ENCODE measurements at places on chromosomes 1 and 21.
A peak's percentile ranks its signal among the peaks of the same experiment; 100 is the strongest.

DNA sequence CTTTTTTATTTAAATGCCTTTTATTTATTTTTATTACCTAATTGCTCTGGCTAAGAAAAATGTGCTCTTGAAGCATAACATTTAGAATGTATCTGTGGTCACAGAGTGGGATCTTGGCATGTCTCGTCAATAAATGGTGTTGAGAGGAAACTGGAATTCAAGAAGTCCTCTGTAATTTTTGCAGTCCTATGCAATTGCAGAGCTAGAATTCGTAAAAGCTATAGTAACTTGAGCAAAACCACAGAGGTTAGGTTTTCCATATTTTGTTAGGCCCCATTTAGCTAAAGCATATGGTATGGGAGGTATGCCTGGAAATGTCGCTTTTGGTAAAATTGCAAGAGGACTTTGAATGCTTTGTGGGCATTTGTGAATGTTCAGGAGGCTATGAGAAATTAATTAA, 466.7 kb upstream of the NFIA start:
- no peak for DNase-seq

DNA sequence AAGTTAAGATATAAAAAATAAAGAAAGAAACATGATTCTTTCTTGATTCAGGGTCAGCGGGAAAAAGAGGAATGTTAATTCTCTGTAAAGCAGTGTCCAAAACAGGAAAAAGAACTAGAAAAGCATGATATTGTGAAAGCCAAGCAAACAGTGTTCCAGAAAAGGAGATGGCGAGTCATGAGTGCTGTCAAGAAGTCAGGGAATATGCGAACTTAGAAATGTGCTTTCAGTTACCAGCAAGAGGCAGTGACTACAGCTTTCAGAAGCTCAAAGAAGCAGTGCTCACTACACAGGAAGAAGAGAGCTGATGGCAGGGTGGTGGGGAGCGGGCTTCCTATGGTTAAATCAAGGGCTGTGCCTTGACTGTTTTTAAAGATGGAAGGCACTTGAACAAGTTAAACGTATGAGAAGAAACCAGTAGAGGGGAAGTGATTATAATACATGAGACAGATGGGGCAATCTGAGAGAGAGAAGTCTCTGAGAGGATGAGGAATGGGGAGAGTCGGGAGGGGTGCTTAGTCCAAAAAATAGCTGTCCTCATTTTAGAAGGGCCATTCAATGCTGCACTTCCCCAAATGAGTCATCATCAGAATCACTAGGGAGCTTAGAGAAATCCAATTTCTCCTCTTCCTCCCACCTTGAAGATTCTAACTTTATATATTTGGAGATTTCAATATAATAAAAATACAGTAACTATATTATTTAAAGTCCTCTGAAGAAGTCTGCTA, 90.4 kb downstream of the KCNK1 start:
- no peak for DNase-seq

- DNase-seq, result no peak
These were observed 45.7 kb downstream of the UBE4B start for GRCh38 chr1:10078494-10078893.

GRCh38 chr1:44294588-44295007, 60.5 kb downstream of the ERI3 start:
- peak; percentile 10 for DNase-seq

- no peak for DNase-seq
These were observed 24.9 kb downstream of the MATN1 start for GRCh38 chr1:30698401-30698981.

DNA sequence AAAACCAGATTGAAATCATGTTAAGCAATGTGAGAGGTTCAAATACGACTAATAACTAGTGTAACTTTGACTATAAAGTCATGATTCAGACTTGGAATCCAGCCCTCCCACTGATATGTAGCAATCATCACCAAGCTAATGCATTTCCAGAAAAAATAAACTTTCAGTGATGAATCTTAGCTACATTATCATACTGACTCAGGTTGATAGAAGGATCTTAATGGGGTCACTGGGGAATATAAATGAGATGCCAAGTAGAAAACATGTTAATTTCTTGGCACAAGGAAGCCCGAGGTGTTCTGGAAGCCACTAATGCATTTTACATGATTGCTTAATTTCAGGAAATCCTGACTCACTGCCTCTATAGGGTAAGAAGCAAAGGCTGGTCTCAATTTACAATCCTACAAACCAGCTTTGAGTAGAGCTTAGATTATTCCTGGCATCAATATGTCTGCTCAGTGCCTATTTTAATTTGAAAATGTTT, 67.7 kb downstream of the SELENOF start:
- DNase-seq, result peak; percentile 65

- no peak for DNase-seq
These were observed 121.7 kb downstream of the FGGY start for GRCh38 chr1:59418363-59419144.

DNA sequence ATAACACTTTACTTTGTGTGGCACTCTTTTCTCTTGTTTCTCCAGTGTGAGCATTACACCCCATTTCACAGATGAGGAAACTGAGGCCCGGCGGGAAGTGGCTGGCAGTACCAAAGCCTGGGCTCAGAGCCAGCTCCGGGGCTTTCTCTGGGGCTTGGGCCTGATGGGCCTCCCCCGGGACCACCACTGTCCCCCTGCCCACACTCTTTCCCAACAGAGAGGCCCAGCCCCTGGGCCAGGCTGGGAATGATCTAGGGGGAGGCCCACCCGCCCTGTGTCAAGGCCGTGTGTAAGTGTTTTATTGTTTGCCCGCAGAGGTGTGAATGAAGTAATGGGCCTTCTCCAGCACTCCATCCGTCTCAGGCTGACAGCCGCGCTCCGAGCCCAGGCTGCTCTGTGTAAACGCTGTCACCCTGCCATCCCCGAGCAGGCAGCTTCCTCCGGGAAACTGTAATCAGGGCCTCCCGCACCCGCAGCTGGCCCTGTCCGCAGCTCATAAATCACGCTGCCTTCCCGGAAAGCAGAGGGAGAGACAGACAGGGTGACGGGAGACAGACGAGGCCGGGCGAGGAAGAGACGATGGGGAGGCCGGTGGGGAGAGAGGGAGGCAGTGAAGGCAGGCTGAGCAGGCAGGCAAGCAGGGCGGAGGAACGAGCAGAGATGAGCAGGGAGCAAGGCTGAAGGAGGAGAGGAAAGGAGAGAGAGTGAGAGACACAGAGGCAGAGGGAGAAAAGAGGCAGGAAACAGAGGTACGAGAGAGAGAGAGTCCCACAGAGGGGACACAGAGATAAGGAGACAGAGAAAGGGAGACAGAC, 109.7 kb upstream of the ZBTB40 start:
- no peak for DNase-seq

DNA sequence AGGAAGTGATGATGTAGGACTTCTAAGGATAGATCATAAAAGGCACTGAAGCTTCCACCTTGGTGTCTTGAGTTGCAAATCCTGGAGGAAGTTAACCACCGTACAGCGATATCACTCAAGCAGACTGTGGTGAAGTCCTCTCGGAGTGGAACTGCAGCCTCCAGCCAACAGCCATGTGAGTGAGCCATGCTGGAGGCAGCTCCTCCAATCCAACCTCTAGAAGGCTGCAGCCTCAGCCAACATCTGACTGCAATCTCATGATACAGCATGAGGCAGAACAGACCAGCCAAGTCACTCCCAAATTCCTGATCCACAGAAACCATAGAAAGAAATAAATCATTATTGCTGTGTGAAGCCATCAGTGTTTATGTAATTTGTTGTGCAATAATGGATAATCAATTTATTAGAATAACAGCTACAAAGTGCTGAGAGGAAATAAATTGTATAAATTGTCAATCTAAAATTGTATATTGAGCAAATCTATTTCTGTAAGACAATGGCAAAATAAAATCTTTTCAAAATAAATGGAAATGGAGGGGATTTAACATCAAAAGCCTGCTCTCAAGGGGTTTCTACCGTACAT, 65.0 kb downstream of the PRSS38 start:
- no peak for DNase-seq

DNA sequence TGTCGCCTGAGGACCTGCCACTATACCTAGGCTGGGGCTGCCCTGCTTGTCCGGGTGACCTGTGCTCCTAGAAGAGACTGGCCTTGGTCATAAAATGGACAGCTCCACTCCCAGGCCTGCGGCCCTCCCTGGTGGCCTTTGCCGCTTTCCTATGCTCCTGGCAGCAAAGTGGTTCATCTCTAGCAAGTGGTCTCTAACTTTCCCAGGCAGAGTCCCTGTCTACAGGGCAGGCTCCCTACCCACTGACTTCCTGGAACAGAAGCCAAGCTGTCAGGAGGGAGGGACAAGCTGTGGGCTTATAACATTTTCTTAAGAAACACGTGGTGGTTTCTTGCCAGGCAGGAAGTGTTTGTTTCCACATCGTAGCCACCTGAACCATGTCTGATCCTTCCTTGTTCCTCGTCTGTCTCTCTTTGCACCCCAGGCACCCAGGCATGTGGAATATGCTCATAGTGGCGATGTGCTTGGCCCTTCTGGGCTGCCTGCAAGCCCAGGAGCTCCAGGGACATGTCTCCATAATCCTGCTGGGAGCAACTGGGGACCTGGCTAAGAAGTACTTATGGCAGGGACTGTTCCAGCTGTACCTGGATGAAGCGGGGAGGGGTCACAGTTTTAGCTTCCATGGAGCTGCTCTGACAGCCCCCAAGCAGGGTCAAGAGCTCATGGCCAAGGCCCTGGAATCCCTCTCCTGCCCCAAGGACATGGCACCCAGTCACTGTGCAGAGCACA, 10.1 kb downstream of the H6PD start:
- DNase-seq, result no peak

- no peak for DNase-seq
These were observed 89.2 kb upstream of the DSCAM start for GRCh38 chr21:40936178-40936577.

DNA sequence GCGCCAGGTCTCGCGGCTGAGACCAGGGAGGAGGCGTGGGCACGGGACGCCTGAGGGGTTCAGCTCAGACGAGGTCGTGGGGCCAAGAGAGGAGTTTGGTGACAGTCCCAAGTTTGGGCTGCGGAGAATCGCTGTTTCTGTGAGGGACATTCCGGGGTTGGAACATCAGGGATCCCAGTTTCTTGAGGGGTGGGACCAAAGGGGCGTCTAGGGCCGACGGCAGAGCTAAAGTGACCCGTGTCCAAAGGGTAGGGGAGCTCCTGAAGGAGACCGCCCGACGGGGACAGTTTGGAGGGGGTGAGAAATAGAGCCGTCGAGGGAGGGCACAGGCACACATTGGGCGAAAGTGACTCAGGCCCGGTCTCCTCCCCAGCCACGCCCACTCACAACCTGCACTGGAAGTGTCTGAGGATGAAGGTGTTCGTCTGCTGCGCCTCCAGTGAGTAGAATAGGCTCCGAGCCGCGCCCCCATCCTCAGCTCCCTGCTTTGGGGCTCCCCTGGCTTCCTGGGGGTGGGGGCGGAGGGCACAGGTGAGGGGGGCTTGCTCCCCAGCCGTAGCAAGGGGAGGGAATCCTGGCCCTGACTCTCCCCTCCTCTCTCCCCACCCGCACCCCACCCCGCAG, 7.0 kb downstream of the EFNA3 start:
- DNase-seq, result peak; percentile 22

- no peak for DNase-seq
These were observed 26.3 kb downstream of the ATP2B4 start for GRCh38 chr1:203652724-203653461.

DNA sequence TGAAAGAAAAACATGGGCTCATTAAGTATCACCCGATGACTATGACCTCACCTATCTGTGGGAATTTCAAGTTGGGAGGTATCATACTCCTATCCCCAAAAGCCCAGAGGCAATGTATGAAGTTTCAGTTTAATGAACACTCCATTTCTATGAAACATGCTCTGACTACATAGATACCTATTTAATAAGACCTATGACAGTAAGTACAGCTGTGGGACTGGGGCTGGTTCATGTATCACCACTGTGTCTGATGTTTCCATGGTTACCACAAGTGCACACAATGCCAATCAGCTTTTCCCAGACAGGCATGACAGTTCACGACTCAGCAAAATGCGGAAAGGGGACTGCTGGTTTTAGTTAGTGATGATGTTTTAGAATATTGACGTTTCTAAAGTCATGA, 167.7 kb downstream of the SIPA1L2 start:
- DNase-seq, result peak; percentile 31

Measured in brain microvascular endothelial cell (primary cell).